Uterus (tissue), 4 donors: ENCODE measurements at places on chromosomes 1 and 21. TPM values are rescaled to one million over a fixed set of nuclear protein-coding genes. Genes with fewer than 3 reads are reported as not detected.

The SYT11 gene
- total RNA-seq = 70.5 TPM

The LCE1B gene
- not detected for total RNA-seq

The CRABP2 gene
- 11.0 TPM for total RNA-seq

The CELA3A gene
- not detected for total RNA-seq

The SHCBP1L gene
- 1.0 TPM for total RNA-seq

The GJA9 gene
- not detected for total RNA-seq

The INPP5B gene
- total RNA-seq = 51.3 TPM

The ANXA9 gene
- total RNA-seq = 8.8 TPM

The LDLRAD1 gene
- not detected for total RNA-seq

The PLA2G5 gene
- not detected for total RNA-seq

The TSPEAR gene
- 0.18 TPM for total RNA-seq

The PTPN14 gene
- total RNA-seq = 26.6 TPM

The GLUL gene
- total RNA-seq = 379 TPM

The FAM72D gene
- total RNA-seq = 0.52 TPM

The TRIM58 gene
- 1.3 TPM for total RNA-seq

The KHDRBS1 gene
- 72.8 TPM for total RNA-seq

The UBXN10 gene
- 3.1 TPM for total RNA-seq

The LMOD1 gene
- total RNA-seq = 38.9 TPM

The NMNAT1 gene
- total RNA-seq = 9.7 TPM

The OR2M3 gene
- total RNA-seq = not detected

The HSD3B1 gene
- not detected for total RNA-seq

The PLA2G2F gene
- total RNA-seq = not detected

The UBR4 gene
- 108 TPM for total RNA-seq

The OR2M7 gene
- not detected for total RNA-seq

The PLA2G2E gene
- total RNA-seq = not detected

The ADAMTS1 gene
- total RNA-seq = 210 TPM

The OR2T29 gene
- total RNA-seq = not detected

The TNFRSF18 gene
- total RNA-seq = not detected

The RCSD1 gene
- 1.8 TPM for total RNA-seq

The MYCL gene
- total RNA-seq = not detected

The C1QTNF12 gene
- total RNA-seq = 8.2 TPM

The CFHR5 gene
- not detected for total RNA-seq

The PROK1 gene
- total RNA-seq = not detected

The SMYD2 gene
- 14.4 TPM for total RNA-seq

The RHOU gene
- 37.9 TPM for total RNA-seq

The SLAMF9 gene
- total RNA-seq = not detected

The F3 gene
- total RNA-seq = 12.9 TPM

The MIXL1 gene
- total RNA-seq = not detected

The CHI3L2 gene
- total RNA-seq = 0.77 TPM

The RNASEL gene
- total RNA-seq = 5.4 TPM

The C4BPA gene
- not detected for total RNA-seq

The CYP4A11 gene
- not detected for total RNA-seq

The OVAAL gene
- not detected for total RNA-seq

The CELA2B gene
- total RNA-seq = not detected

The ATAD3C gene
- 0.77 TPM for total RNA-seq

The OXCT2 gene
- 1.1 TPM for total RNA-seq

The FAAH gene
- 40.2 TPM for total RNA-seq

The PRMT2 gene
- total RNA-seq = 69.7 TPM

The DR1 gene
- 83.1 TPM for total RNA-seq

The CFAP74 gene
- 0.64 TPM for total RNA-seq

The FOXD3 gene
- not detected for total RNA-seq

The ADGRB2 gene
- 31.0 TPM for total RNA-seq

The LRRIQ3 gene
- total RNA-seq = not detected
